Fibroblast of skin of back (primary cell): ENCODE measurements at places on chromosomes 11 and 22.

GRCh38 chr11:60842668-60843600 lies 1.0 kb downstream of the CCDC86 start:
- no peak for DNase-seq

DNA sequence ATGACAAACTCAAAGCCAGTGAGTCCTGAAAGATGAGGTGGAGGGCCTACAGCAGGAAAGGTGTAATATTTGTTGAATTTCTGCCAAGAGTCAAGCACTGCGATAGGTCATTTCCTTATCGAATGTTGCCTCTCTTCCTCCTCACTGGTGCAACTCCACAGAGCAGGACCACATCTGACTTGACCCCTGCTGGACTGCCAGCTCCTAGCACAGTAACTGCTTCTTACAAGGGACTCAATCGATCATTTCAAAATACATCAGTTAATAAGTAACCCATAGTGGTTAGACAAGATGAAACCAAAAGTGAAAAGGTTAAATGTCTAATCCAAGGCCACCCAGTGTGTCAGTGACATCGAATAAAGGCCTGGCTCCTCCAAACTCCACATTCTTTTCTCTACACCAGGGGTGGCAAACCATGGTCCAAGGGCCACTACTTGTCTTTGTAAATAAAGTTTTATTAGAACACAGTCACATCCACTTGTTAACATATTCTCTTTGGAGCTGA lies 98.5 kb upstream of the CSNK2A3 start:
- no peak for DNase-seq

DNA sequence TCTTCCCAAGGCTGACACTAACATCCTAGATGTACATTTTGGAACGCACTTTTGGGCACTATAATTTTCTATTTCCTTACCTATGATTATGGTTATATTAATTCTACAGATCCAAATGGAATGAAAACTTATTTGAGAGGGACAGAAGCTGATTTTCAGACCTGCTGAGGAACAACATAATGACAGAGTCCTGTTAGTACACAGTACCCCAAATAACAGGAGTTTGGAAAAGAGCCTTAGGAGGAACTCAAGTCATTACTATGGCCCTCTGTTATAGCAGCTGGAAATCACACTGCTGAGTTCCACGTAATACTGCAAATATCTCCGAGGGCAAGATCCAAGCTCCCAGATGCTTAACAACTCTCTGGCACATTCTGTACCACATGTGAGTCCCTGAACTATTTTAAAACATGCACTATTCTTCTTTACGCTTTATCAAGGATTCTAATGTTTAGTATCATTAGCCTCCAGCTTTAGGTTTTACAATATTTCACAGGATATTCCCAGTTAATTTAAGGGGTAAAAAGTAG lies 1027.7 kb upstream of the CCDC90B start:
- DNase-seq = no peak

GRCh38 chr11:1564535-1565172 lies 7.4 kb downstream of the DUSP8 start:
- DNase-seq = peak; percentile 93

DNA sequence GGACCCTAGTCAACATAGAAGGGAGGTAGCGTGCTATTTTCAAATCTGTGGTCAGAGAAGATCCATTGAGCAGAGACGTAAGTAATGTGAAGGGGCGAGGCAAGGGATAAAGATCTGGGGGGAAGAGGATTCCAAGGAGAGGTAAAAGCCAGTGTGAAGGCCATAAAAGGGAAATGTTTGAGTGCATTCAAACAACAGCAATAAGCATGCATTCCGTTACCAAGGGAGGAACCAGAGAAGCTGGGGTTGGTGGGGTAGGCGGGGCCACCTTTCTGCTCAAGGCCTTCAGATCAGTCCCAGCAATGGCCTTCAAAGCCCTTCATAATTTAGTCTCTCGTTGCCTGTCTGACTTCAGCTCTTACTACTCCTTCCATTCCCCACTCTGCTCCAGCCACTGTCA lies 18.4 kb upstream of the SMPD1 start:
- DNase-seq = no peak

GRCh38 chr11:109155291-109155690 lies 266.7 kb upstream of the C11orf87 start:
- no peak for DNase-seq

DNA sequence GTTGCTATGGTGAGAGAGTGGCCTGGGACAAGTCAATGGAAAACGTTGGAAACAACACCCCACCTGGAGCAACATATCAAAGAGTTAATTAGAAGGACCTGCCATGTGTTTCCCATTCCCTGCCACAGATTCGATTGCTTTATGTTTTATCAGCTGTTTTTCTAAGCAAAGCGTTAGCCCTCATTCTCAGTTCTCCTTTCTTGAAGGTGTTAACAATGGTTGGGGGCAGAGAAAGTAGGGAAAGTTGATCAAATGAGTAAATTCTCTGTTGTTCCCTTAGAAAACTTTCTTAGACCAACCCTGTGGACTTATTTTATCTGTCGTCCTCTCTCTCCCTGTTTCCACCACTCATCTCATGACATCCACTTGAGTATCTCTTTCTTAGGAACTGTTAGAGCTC lies 102.5 kb downstream of the ADAMTS15 start:
- DNase-seq = no peak

- no peak for DNase-seq
These were observed 80.7 kb downstream of the CDKN1C start for GRCh38 chr11:2804701-2805387.

- no peak for DNase-seq
These were observed 21.4 kb downstream of the ARHGEF12 start for GRCh38 chr11:120357620-120358019.

DNA sequence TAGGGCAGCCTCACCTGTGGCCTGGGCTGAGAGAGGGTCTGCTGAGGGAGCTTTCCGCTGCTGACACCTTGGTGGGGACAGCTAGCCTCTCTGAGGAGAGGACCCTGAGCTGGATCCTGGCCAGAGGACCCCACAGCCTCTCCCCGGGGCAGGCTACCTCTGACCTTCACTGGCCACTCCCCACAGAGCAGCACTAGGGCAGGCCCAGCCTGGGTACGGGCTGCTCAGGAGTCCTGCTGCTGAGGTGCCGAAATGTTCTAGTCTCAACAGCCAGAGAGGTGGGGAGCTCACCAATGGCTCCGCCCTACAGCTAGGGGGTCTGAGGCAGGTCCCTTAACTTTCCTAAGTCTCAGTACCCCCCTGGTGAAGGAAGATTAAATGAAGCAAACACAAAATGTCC lies 47.5 kb downstream of the SGSM3 start:
- no peak for DNase-seq
